SJCRH30 (cell line): ENCODE measurements at places on chromosomes 1 and 21. TPM values are rescaled to one million over a fixed set of nuclear protein-coding genes. Genes with fewer than 3 reads are reported as not detected.

- H3K27ac ChIP-seq, result no peak overlapping the region
- H3K27me3 ChIP-seq, result no peaks in the 10 kb centered on the region
- no peaks in the 10 kb centered on the region for H3K36me3 ChIP-seq
- no peak for DNase-seq
- H3K4me1 ChIP-seq, result peaks cover 34% of the 10 kb centered on the region
These were observed 8.3 kb upstream of the TRABD2B start for GRCh38 chr1:48005253-48006117.

DNA sequence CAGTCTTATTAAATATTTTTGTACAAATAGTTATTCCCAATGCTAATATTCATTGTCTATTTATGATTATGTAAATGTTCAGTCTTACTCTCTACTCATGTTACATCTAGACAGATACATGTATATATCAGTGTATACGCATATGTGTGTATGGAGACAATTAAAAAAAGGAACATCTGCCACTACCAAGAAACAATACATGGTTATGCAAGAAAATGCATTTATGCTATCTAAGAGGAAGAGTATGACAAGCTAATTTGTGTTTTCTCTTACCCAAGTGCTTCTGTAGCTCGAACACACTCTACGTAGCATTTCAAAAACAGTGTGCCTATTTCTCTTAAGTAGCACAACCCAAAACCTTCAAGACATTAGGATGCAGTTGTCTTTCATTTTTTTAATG is 6.1 kb upstream of the RLF start:
- H3K4me1 ChIP-seq, result no peaks in the 10 kb centered on the region
- no peaks in the 10 kb centered on the region for H3K27me3 ChIP-seq
- no peak overlapping the region for H3K27ac ChIP-seq
- H3K4me3 ChIP-seq, result no peak overlapping the region
- H3K36me3 ChIP-seq, result no peaks in the 10 kb centered on the region

The SLC25A34 gene
- 2.8 and 3.5 TPM in 2 replicates for total RNA-seq

- H3K27me3 ChIP-seq, result peaks cover 31% of the 10 kb centered on the region; the same call in 1 of the 2 replicates
- H3K27ac ChIP-seq, result no peak overlapping the region
- no peak overlapping the region for H3K4me3 ChIP-seq
- no peak for DNase-seq
These were observed 263.6 kb upstream of the TMEM51 start for GRCh38 chr1:14889825-14890440.

DNA sequence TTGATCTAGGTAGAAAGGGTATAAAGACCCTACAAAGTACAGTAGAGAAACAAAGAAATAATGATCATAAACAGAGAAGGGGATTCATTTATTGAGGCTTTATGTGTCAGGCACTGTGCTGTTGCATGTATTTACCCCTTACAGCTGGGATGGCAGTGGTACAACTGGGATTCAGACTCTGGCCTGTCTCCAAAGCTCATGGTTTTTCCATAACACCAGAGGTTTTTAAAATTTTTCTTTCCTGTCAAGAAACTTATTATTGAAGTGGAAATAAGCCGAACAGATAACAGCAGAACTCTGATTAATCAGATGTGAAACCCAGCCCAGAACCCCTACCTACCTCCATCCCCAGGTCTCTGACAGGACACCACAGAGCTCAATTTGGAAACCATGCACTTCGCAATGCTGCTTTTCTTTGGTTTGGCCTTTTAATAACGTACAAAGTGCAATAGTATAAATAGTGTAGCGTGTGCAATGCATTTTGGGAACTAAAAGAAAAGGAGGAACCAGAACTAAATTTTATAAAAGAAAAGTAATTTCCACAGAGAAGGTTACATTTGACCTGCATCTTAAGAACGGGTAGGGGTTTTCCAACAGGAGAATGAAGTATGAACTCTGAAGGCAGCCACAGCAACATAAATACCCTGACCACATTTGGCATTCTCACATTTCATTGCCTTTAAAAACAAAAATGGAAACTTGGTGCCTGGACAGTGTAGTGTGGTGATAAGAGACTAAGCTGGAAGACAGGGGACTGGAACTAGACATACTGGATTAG is 92.0 kb upstream of the S1PR1 start:
- H3K27ac ChIP-seq, result no peak overlapping the region
- peaks cover 2% of the 10 kb centered on the region; the same call in 1 of the 2 replicates for H3K4me1 ChIP-seq
- no peaks in the 10 kb centered on the region for H3K27me3 ChIP-seq
- no peaks in the 10 kb centered on the region for H3K36me3 ChIP-seq
- DNase-seq, result no peak

The PGLYRP3 gene
- not detected in 2 replicates for total RNA-seq

DNA sequence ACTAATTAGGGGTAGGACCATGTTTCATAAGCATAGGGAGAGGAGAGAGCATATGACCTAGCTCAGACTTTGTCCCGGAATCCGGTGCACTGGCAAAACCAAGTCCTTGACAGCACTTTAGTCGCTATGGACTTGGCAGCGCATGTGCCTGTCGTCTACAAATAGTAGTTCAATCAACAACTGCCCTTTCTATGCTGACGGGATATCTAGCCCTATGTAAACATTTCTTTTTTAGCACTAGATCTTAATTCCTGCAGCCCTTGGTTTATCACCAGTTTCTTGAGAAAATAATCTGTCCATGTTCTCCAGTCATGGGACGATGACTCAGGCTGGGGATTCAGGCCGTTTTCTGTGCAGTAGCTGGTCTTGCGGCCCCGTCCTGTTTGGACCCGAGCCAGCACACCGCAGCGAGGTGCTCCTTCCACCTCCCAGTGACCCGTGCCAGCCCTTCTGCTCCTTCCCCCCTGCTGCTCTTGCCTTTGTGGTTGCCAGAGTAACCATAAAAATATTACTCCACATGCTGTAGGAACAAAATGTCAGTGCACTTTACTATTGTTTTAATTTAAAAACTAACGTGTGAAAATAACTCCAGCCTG is 8.6 kb upstream of the MT1HL1 start:
- H3K4me1 ChIP-seq, result no peaks in the 10 kb centered on the region
- no peaks in the 10 kb centered on the region for H3K36me3 ChIP-seq
- H3K27ac ChIP-seq, result no peak overlapping the region
- no peak overlapping the region for H3K4me3 ChIP-seq
- H3K27me3 ChIP-seq, result no peaks in the 10 kb centered on the region; the same call in 1 of the 2 replicates

DNA sequence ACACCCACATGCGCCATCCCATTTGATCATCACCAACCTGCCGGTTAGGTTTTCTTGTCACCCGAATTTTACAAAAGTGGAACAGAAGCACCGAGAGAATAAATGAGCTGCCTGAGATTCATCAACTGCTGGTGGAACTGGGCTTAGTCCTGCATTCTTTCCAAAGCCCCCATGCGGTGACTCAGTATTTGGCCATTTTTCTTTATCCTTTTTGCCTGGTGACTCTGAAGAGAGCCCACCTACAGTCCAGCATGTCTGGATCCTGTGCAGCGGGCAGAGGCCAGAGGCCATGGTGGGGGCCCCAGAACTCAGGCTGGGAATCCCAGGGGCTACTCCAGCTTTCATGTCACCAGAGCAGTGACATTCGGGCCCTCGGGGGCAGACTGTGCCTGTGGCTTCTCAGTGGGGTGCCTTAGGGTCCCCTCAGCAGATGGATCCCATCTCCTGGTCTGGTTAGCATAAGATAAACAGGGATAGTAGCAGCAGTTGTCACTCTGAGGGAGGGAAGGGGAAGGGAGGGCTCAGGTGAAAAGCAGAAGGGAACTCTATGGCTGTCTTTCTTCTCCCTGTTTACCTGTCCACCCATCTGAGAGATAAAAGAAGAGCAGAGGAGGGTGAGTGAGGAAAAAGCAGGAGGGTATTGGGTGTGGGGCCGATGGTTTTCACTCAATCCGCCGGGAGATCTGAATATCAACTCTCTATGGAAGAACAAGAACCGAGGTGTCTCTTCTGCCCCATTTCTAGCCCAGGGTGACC is 63.2 kb downstream of the KIF26B start:
- H3K27me3 ChIP-seq, result no peaks in the 10 kb centered on the region
- peaks cover 32% of the 10 kb centered on the region for H3K4me1 ChIP-seq
- no peak overlapping the region for H3K27ac ChIP-seq
- H3K4me3 ChIP-seq, result no peak overlapping the region
- no peaks in the 10 kb centered on the region for H3K36me3 ChIP-seq
- no peak for DNase-seq

The PADI1 gene
- 0.06 and 0.20 TPM in 2 replicates for total RNA-seq

DNA sequence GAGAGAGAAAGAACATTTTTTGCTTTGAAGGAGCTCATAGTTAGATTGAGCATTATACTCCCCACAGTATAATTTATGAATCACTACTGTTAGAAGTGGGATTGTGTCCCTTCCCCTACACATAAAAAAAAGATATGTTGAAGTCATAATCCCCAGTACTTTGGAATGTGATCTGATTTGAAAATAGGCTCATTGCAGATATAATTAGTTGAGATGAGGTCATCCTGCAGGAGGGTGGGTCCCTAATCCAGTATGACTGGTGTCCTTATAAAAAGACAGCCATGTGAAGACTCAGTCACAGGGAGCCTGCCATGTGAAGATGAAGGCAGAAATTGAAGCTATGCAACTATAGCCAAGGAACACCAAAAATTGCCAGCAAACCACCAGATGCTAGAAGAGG is 76.4 kb downstream of the TGFB2 start:
- peaks cover under 1% of the 10 kb centered on the region; the same call in 1 of the 2 replicates for H3K36me3 ChIP-seq
- H3K4me1 ChIP-seq, result peaks cover 22% of the 10 kb centered on the region
- no peak overlapping the region for H3K4me3 ChIP-seq
- H3K27ac ChIP-seq, result peak overlapping the region; percentile 4; the same call in 1 of the 2 replicates

DNA sequence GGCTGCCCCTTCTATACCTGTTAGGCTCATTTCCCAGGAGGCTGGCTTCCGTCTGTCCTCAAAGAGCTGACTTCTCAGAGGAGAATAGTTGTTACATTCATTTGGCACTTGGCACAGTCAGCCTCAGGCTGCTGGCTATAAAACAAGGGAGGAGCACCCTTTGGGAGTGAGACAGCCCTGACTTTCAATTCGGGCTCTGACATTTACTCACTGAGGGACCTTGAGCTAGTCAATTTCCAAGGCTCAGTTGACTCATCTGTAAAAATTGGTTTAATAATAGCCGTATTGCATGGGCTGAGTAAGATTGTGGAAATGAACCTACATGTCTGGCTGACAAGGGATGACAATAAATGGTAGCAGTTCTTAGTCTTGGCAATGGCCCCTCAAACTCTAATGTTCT is 13.7 kb downstream of the ALX3 start:
- no peak overlapping the region for H3K4me3 ChIP-seq
- H3K27me3 ChIP-seq, result no peaks in the 10 kb centered on the region
- H3K27ac ChIP-seq, result no peak overlapping the region
- DNase-seq, result no peak
- H3K36me3 ChIP-seq, result peaks cover 49% of the 10 kb centered on the region

The RGL1 gene
- 0.32 and 0.35 TPM in 2 replicates for total RNA-seq

- DNase-seq, result no peak
- H3K27me3 ChIP-seq, result no peaks in the 10 kb centered on the region
- no peaks in the 10 kb centered on the region for H3K36me3 ChIP-seq
- H3K4me3 ChIP-seq, result no peak overlapping the region
- no peak overlapping the region for H3K27ac ChIP-seq
- 0 out of 2 replicates have a peak, but pooled peaks cover 3% of the 10 kb centered on the region for H3K4me1 ChIP-seq
These were observed 1052.8 kb downstream of the TTLL7 start for GRCh38 chr1:82946096-82946605.
